NCI-H187 (cell line): ENCODE measurements at places on chromosomes 3 and 15.

GRCh38 chr15:59545573-59545972 lies 66.0 kb upstream of the GCNT3 start:
- DNase-seq = no peak

- DNase-seq = no peak
Measured at GRCh38 chr3:187922704-187923416, 177.6 kb upstream of the BCL6 start.

DNA sequence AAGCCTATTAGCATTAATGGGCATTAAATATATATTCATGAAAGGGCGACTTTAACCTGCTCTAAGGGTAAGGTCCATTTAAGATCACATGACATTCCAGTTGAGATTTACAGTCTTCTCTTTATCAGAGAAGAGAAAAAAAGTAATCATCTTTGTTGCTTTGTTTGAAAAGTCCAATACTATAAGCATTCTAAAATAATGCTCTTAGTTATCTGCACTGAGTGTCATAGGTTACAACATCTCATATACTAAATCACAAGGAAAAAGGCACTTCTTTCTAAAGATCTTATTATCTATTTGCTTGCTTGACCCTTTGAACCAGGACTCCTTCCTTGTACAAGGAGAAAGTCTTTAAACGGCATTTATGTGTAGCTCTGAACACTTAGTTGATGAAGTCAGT lies 1.4 kb downstream of the TMEM207 start:
- DNase-seq = no peak

DNA sequence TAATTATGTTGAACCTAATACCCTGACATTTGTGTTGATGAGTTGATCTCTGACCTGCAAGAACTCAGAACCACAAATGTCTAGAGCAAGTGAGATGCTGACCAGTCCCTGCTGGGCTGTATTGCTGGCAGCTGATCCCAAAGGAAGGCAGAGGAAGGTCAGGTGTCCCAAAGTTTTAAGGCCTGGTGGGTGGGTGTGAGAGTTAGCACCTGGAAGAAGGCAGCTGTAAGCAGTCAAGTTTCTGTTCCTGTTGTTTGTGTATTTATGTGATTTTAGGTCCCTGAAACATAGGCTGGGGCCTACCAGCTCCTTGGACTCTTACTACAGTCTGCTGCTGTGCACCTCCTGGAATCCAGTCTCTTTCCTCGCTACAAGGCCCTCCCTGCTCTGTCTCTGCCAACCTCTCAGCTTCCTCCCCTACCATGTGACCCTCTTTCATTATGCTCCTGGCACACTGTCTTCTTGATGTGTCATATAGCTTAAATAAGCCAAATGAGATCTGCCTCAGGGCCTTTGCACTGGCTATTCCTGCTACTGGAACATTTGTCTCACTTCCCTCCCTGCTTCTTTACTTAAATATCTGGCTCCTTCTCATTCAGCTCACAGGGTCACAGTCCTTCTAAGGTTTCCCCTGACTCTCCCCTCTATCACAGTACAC lies 31.0 kb upstream of the ATOSA start:
- DNase-seq = no peak

DNA sequence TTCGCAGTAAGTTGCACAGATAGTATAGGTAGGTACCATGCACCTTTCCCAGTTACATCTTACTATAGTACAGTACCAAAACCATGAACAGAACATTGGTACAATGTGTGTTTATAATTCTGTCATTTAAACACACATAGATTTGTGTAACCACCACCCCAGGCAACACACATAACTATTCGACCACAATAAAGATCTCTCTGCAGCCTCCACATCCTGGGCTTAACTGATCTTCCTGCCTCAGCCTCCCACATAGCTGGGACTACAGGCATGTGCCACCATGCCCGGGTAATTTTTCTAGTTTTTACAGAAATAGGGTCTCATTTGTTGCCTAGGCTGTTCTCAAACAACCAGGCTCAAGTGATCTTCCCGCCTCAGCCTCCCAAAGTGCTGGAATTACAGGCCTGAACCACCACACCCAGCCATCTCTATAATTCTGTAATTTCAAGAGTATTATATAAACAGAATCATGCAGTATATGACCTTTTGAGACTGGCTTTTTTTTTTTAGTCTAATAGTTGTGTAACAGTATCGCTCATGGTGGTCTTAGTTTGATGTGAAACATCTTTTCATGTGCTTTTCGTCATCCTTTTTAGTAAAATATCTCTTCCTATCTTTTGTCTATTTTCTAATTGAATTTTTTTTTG lies 13.3 kb upstream of the TMF1 start:
- no peak for DNase-seq

DNA sequence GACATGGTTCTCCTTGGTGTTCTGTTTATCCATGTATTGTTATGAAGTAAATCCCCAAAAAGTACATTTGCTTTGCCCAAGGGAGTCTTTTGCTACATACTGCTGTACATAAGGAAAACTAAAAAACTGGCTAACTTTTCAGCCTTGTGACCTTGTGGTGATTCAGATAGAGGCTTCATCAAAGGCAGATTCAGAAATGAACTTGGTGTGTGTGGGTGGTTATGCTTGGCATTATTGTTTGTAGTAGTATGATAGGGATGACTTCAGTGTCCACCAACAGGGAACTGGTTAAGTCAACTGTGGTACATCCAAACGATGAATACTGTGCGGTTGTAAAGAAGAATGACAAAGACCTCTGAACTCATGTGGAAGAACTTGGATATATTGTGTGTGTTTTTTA lies 75.6 kb upstream of the CHRNB4 start:
- DNase-seq = no peak

DNA sequence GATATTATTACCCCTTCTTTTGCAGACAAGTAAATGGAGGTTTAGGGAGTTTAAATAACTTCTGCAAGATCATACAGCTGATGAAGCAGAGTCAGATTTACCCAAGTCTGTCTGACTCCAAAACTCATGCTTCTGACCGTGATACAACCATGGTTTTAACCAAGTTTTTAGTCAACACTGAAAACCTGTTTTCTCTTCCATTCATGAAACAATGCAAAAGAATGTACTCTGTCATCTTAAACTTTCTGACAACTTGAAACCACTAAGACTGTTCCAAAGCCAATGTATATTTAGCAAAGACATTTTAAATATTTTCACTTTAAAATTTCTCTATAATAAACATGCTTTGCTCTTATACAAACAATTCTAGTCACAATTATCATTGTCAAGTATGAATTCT lies 77.0 kb upstream of the RBMS3 start:
- DNase-seq = no peak

DNA sequence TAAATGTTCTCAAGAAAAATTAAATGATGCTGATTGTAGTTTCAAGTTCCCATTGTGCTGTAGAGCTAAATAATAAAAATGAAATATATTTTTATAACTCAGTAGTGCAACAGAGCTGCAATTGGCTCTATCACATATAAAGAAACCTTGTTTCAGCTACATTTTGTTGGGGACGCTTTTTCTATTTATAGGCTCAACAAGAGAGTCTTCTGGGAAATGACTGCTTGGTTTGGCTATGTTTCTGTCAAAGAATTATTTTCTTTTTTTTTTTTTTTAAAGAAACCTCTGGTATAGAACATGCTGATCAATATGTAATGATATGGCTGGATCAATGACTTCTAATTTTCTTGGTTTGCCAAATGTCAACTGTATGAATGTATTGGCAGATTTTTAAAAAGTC lies 76.5 kb downstream of the OTOL1 start:
- DNase-seq = no peak
